ENCODE measurements at places on chromosomes 16 and 17. TPM values are rescaled to one million over a fixed set of nuclear protein-coding genes. Genes with fewer than 3 reads are reported as not detected.

The CACNG3 gene
- total RNA-seq = not detected

The GP1BA gene
- total RNA-seq = not detected

The PERCC1 gene
- not detected for total RNA-seq

The STRADA gene
- 22.3 TPM for total RNA-seq

Measured in endothelial cell of coronary artery (primary cell).